ENCODE measurements at places on chromosomes 7 and 10.

DNA sequence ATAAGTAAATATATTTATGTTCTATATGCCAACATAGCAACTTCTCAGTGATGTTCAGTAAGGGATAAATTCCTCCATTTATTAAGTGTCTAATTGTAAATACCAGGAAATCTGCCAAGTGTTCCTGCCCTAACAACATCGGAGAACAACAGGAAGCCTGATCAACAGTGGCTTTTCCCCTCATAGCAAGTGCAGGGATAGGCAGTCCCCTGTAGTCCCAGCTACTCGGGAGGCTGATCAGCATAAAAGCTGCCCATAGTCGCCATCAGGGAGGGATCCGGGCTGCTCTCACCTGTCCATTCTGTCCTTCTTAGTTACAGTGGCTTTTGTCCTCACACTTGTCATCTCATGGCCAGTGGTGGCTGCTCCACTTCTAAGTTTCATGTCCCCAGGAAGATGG, 141.3 kb downstream of the IDE start:
- no peak for DNase-seq

DNA sequence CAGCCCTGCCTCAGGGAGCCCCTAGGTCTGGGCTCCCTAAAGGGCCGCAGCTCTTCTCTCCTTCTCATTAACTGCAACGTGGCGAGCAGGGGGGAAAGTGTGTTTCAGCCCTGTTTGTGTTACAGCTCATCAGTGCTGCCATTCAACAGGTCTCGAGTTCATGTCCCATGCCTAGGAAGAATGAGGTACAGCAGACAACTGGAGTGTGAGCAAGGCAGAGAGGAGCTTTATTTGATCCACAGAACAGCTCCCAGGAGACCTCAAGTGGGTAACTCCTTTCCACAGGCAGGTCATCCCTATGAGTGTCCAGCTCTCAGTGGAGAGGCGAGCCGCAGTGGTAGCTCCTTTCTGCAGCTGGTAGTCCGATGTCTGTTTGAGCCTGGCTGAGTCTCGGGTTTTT, 313.1 kb downstream of the AUTS2 start:
- no peak for DNase-seq

DNA sequence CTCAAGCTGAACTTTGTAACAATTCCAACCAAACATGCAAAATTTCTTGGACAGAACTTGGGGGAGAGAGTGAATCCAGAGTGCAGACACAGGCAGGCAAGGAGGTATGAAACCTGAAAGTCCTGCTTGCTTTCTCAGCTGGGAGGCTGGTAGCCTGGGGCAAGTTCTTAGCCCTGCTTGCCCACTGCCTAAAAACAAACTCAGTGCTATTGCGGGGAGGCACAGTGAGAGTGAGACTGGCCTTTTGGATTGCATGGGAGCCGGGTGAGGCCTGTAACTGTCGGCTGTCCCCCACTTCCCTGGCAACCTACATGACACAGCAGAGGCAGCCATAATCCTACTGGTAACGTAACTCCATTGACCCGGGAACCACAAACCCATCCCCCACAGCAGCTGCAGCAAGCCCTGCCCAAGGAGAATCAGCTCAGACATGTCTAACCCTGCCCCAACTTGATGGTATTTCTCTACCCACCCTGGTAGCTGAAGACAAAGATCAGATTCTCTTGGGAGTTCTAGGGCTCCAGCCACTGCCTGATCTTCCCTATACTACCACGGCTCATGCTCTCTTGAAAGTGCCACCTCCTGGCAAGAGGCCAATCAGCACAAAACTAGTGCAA, 663.6 kb downstream of the GRM8 start:
- no peak for DNase-seq

DNA sequence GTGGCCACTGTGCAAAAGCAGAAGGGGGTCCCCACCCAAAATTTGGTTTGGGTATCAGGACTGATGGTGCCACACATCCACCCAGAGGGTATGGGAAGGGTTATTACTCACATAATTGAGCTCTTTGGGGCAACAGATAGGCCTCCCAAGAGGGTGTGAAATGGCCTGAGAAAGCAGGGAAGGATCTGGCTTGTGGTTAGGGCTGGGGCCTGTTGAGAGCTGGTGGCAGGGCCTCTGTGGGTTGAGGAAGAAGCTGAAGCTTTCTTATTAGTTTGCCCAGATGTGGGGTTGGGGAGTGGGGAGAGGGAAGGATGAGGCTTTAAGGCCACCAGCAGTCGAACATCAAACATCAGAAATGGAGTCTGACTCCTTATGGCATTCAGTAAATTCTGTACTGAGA, 18.3 kb upstream of the MKI67 start:
- no peak for DNase-seq

- no peak for DNase-seq
Measured at GRCh38 chr7:44771358-44771757, 22.7 kb downstream of the ZMIZ2 start.

DNA sequence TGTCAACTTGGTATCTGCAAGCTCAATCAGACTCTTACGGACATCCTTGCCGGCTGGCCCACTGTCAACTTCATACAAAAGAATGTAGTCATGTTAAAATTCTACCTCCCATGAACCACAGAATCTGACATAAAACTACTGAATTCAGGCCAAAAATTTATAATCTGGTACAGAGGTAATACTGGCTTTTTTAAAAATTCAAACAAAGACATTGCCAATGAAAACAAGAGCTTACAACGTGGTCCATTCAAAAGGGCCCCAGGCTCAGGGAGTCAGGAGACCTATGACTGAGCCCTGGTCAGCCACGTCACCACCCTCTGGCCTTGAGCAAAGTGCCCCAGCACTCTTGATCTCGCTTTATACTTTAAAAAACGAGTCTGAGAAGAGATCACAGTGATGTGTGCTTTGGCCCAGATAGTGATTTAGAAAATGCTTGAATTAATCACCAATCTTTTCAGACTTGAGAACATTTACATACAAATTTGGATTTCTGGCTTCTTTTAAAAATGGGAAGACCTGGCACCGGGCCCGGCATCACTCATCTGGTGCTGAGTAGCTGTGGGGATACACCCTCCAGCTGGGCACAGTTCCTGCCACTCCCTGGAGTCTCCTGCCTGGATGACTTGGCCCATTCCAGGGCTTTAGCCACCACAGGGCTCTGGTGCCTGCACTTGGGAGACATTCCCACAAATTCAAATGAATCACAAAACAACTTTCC, 94.1 kb downstream of the PIP4K2A start:
- no peak for DNase-seq

DNA sequence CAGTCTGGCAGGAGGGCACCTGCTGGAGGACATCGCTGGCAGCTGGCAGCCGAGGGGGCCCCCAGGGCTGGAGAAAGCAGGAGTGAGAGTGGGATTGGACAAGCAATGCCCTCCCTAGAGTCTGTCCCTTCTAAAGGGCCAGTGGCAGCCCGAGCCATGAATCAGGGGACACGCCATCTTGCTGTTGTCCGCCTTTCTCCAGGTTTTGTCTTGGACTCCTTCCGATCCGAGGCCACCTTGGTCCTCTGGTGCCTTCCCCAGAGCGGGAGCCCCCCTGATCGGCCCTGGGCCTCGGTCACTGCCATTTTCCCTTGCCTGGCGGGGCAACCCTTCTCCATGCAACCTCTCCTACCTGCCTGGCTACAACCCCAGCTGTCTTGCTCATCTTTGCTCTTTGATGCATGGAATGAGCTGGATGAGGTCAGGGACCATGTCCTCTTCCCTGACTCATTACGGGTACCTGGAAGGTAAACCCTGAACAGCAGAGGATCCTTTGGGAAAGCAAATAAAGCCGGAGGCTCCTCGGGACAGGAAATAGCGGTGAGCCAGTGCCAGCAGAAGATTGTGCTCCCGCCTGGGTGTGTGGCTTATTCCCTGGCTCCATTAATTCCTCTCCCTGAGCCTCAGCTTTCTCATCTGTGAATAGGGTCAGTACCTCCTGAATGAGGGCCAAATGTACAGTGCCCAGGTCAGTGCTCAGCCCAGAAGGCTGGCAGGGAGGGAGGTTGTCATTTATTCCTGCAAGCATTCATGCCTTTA, 112.0 kb downstream of the GRK5 start:
- no peak for DNase-seq

- peak; percentile 41 for DNase-seq
Measured at GRCh38 chr7:106425017-106425719, 140.4 kb upstream of the NAMPT start.

- no peak for DNase-seq
Measured at GRCh38 chr7:43612128-43612527, 29.2 kb downstream of the STK17A start.

- DNase-seq: no peak
Measured at GRCh38 chr7:480531-481218, 39.0 kb downstream of the PDGFA start.

All from activated naive CD4-positive, alpha-beta T cell treated with anti-CD3 and anti-CD28 coated beads, Interleukin-2, amount 10 ng/mL, durations not matched to agents 7 days and 5 days (primary cell).